ENCODE measurements at places on chromosomes 1 and 21.

GRCh38 chr1:236421022-236421421 lies 26.9 kb downstream of the EDARADD start:
- DNase-seq: peak; percentile 91

GRCh38 chr21:29343519-29343918 lies 44.8 kb downstream of the BACH1 start:
- no peak for DNase-seq

DNA sequence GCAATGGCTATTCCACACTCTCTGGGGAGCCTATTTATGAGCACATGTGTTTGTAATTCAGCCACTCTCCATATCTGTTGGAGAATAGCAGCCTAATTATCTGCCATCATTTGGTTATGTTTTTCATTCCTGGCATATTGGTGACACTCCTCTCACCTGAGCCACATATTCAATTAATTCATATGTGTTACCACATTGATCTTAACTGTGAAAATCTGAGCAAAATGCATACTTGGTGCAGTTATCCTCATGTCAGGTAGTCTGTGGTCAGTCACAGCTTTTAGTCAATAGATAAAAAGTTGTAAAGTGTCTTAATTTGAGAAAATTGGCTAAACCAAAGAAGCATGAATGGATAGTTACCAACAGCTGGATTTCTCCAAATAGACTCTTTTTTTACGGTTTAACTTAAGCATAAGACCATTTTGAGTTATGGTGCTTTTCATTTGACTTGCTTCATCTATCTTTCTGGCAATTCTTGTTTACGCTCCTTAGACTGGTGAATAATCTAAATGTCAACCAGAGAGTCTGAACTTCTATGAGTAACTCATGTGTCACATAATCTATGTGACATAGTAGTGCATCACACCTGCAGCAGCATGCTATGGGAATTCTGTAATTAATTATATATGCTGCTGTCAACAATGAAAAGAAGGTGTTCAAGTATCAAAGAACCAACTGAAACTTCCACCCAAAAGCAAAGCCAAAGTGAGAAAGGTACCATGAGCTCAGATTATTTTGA lies 187.7 kb upstream of the SGIP1 start:
- no peak for DNase-seq

DNA sequence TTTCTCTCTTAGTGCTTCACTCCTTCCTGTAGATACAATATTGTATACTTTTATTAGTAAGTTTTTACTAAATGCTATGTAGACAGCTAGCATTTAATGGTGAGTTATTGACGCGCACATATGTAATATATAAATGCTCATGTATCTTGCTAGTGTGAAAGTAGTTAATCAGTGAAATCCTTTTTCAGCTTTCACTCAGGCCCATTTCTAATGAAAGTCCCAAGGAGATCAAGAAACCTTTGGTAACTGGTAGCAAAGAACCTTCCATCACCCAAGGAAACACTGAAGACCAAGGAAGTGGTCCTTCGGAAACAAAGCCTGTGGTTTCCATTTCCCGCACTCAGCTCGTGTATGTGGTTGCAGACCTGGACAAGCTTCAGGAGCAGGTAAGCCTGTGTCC lies 27.2 kb downstream of the AGT start:
- DNase-seq: no peak

- no peak for DNase-seq
These were observed 110.8 kb downstream of the WDR4 start for GRCh38 chr21:42768324-42769121.

DNA sequence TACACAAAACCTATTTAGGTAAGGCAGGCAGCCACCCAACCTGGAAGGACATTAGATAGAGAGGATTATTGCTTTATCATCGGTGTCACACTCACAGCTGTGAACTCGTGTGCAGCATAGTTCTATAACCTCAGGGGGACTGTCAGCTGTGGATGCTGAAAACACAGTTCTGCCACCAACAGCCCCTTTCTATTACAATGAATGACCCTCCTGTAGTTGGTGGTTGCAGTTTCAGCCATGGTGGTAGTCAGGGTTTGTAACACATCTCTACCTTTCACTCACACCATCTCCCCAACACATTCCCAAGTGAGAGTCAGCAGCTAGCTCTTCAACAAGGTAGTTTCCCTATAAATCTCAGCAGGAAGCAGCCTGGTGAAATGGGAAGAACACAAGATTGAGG lies 136.8 kb downstream of the ZC3H11B start:
- DNase-seq: no peak

DNA sequence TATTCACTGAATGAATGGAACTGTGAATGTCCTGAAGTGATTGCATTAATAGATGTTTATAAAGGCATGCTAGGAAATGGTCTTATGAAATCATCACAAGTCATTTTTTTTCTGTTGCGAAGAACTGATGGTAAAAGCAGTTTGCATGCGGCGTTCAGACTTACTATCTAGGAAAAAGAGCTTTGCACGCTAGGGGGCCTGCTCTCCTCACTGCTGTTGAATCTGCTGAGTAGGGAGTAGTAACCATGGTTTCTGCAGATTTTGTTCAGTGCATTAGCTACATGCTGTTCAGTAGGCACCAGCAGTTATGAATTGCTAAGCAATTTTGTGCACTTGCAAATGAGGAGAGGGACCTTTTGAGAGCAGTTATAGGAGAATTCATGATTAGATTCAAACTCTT lies 57.9 kb downstream of the CENPF start:
- DNase-seq: no peak

DNA sequence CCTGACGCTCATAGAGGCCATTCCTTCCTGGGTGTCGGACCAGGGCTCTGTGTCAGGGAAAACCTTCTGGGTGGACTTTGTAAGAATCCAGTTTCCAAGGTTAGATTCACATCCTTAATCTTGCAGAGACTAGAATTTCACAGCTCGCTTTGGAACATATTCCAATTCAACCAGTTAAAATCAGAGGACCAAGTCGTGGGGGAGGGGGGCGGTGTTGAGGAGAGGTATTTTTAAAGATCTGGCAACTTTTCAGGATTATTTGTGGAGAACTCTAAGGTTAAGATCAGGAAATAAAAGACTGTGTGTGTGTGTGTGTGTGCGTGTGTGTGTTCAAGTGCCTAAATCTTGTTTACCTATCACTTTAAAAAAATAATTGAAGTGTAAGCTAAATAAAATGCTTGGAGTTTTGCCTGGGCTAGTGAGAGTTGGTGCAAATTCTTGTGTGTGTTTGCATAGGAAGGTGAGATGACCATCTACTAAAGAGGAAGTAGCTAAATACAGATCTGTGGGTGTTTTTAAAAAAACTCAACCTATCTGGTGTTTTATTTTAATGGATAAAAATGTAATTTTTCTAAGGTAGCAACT lies 21.8 kb downstream of the TENT5C start:
- DNase-seq: no peak

GRCh38 chr1:62346886-62347285 lies 27.7 kb upstream of the KANK4 start:
- no peak for DNase-seq

DNA sequence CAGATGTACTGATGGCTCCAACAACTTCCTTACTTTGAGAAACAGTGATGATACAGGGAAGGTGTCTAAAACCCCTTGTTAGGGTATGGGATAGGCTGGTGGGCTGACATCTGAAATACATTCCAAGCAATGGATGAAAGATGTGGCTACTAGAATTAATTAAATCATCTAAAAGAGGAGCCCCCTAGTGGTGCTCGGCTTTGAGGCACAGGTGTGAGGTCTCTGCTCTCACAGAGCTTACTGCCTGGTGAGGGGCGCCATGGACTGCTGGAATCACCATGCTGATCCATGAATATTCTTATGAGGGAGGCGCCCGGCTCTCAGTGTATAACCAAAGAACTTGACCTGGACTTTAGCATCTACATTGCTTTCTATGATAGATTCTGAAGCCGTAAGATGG lies 48.5 kb downstream of the GNG4 start:
- no peak for DNase-seq

- no peak for DNase-seq
These were observed 373.4 kb downstream of the LMX1A start for GRCh38 chr1:164983023-164983650.

- peak; percentile 18 for DNase-seq
These were observed 34.3 kb upstream of the RAP1GAP start for GRCh38 chr1:21703318-21703963.

DNA sequence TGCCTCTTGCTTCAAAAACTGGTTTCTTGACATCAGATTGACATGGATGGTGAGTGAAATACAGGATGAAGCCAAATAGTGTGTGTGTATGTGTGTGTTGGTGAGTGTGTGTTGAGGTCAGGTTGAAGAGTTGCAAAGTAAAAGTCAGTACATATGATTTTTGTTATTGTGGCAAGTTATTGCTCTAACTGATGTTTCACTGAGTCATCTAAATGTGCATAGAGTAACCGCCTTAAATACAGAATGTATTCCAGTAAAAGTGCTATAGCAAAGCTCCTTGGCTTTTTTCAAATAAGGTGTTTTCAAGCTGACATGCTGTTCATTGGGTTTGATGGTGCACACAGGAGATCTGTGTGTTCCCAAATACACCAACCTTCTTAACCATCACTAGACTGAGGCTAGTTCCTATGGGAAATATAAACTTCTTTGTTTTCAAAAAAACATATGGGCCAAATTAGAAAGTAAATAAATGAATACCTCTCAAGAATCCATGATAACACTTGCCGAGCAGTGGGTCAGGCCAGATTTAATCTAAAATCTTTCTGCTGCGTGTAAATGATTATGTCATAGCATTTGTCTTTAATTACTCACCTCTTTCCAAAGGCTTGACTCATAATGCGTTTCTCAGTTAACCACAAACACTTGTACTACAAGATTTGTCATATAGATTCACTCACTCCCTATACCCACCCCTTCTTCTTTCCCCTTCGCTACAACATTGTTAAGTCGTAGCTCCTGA lies 151.1 kb downstream of the LYPLAL1 start:
- peak; percentile 13 for DNase-seq

Data from A549 (cell line).